ENCODE measurements at places on chromosomes 6 and 20. TPM values are rescaled to one million over a fixed set of nuclear protein-coding genes. Genes with fewer than 3 reads are reported as not detected.

GRCh38 chr20:3887876-3888620 is 1.1 kb upstream of the PANK2 start:
- no peak for DNase-seq

DNA sequence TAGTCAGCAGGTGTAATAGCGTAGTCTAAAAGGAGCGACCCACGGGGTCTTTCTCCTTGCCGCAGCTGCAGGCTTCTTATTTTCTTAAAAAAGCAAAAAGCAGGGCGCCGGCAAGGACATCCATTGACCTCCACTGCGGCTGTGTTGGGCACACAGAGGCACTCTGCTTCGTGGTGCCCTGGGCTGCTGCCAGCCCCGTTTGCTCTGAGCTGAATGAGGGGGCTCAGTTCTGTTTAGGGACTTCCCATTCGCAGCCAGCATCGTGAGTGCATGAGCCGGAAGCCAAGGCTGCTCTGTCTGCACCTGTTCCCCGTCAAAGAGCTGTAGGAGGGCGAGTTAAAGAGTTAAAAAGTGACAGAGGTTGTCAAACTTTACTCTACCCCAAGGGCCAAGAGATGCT is 1.7 kb upstream of the SLC22A2 start:
- no peak for DNase-seq

The HRH3 gene
- not detected for total RNA-seq

The APOBEC2 gene
- not detected for total RNA-seq

DNA sequence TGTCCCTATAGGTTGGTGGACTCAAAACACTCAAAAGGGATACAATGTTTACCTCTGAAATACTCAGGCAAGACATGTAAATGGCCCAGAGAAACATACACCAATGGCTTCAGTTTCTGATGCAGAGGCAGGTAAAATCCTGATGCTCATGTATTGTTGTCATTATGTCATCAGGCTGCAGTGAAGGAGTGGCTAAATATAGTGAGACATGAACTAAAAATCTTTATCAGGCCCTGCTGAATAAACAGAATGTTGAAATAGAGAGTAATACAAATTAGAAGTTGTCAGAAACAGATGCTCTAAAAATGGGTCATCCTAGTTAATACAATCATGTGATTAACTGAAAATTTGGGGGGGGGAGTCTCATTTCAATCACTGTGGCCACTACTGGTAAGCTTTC is 20.4 kb downstream of the PTPRK start:
- no peak for DNase-seq

The BPI gene
- total RNA-seq = not detected

DNA sequence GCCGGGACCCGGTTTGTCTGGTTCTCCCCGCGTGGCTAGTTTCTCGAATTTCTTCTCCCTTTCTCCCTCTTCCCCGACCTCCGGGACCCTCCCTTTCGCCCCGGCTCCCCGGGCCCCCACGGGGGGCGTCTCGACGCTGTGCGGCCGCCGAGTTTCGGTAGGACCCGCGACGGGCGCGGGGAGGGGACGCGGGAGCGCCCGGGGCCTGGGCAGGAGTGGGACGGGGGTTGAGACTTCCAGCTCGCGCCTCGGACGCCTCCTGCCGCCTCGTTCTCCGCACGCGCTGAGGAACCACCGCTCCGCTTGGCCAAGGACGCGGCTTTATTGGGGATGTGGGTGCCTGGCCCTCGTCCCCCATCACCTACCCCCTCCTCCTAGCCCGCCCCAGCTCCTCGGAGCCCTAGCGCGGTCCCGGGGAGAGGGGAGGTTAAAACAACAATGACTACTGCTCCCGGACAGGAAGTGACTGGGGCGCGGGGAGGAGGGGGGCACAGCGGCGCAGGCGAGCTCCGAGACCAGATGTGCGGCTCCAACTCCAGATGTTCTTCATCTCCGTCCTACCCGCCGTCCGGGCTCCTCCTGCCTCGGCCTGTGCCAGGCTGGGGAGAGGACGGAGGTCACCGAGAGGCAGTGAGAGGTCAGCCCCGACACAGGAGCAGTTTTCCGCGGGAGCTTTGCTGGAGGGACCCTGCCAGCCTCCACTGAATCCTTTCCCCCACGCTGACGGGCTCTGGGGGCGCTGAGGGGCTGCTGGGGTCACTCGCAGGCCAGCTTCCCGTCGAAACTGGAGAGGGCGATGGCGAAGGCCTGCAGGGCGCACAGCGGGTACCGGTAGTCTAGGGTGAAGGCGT is 917 bp upstream of the TEAD3 start:
- DNase-seq = peak; percentile 46

The NT5E gene
- total RNA-seq = 115 TPM

DNA sequence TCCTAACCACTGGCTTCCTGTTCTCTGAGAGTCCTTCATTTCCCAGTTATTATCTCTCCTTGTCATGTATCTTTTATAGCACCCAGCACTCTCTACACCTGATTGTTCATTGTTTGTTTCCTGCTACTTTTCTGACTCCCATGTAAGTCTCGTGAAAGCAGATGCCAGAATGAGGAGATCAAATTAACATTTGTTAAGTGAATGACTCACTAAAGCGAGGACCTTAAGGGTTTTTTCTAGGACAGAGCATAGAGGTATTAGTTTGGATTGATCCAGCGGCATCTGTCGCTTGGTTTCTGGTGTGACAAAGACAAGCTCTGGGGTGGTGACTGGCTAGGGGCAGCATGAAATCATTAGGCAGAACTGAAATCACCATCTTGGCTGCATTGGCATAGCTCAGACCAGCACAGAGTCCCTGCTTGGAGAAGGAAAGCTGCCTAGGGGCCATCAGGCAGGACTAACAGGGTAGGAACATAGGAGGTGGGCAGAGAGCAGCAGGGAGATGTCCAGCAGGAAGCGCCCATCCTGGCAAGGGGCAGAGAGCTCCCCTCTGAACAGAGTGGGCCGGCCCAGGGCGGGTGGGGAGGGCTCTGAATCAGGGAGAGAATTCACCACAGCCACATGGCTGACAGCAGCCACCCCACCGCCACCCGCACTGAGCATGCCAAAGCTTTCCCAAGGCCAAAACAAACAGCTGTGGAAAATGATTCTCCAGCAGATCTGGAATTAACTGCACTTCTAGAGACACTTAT is 97.1 kb upstream of the CEP85L start:
- DNase-seq = peak; percentile 14

DNA sequence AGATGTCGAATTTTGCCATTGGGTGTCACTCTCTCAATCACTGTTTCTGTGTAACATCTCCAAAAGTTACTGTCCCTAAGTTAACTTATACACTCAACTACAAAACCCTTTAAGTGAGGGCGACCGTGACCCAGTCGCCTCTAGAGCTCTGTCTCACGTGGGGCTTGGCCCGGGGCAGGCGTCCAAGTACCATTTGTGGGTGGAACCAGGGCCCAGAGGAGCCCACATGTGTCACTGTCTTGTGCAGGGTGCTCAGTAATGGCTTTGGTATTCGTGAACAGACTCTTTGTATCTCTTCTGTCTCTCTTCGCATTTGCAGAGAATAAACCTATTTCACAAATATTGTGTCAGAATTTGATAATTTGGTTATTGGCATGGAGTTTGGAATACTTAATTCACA is 109.9 kb upstream of the THBS2 start:
- no peak for DNase-seq

The SLC22A3 gene
- not detected for total RNA-seq

The FITM2 gene
- 7.7 TPM for total RNA-seq

DNA sequence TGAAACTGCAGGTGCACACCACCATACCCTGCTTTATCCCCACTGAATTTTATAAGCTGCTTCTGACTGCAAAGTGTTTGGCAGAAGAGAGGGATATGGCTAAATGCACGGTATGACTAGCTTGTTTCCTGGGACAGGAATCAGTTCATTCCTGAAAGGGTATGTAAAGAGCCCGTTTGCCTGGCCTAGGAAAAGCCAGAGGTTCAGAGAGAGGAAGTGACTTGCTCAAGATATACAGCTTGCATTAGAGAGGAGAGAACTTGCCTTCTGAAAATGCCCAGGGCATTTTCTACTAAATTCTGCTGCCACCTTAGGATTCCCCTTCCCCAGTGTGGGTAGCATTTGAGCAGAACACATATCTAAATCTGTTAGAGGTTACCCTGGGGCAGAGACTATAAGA is 683 bp upstream of the GCNT2 start:
- peak; percentile 81 for DNase-seq

- DNase-seq = no peak
These were observed 3.8 kb downstream of the TSHZ2 start for GRCh38 chr20:52975803-52976531.

- DNase-seq = no peak
These were observed 34.7 kb downstream of the FILIP1 start for GRCh38 chr6:75458895-75459294.

- no peak for DNase-seq
These were observed 19.6 kb upstream of the CCR6 start for GRCh38 chr6:167103041-167103891.

GRCh38 chr6:42333612-42334011 is 116.0 kb upstream of the MRPS10 start:
- no peak for DNase-seq

The CDH22 gene
- not detected for total RNA-seq

GRCh38 chr20:38789503-38790199 is 15.8 kb upstream of the PPP1R16B start:
- no peak for DNase-seq

The BANF2 gene
- total RNA-seq = not detected

GRCh38 chr6:11263291-11263775 is 30.9 kb upstream of the NEDD9 start:
- peak; percentile 86 for DNase-seq

The ULBP1 gene
- 0.33 TPM for total RNA-seq

GRCh38 chr6:132651062-132651461 is 7.9 kb downstream of the TAAR1 start:
- no peak for DNase-seq

The PNISR gene
- total RNA-seq = 106 TPM

- peak; percentile 41 for DNase-seq
These were observed 27.8 kb downstream of the CCN2 start for GRCh38 chr6:131923356-131923755.

- peak; percentile 65 for DNase-seq
These were observed 23.9 kb upstream of the TOP1 start for GRCh38 chr20:41004531-41005360.

The PRPF6 gene
- total RNA-seq = 64.2 TPM

The C6orf141 gene
- total RNA-seq = 13.7 TPM

The GSTA2 gene
- not detected for total RNA-seq

Data from endothelial cell of umbilical vein (primary cell).